AG09319 (cell line): ENCODE measurements at places on chromosomes 2 and 18.

- DNase-seq, result no peak
These were observed 194.9 kb downstream of the MCFD2 start for GRCh38 chr2:46720592-46721185.

DNA sequence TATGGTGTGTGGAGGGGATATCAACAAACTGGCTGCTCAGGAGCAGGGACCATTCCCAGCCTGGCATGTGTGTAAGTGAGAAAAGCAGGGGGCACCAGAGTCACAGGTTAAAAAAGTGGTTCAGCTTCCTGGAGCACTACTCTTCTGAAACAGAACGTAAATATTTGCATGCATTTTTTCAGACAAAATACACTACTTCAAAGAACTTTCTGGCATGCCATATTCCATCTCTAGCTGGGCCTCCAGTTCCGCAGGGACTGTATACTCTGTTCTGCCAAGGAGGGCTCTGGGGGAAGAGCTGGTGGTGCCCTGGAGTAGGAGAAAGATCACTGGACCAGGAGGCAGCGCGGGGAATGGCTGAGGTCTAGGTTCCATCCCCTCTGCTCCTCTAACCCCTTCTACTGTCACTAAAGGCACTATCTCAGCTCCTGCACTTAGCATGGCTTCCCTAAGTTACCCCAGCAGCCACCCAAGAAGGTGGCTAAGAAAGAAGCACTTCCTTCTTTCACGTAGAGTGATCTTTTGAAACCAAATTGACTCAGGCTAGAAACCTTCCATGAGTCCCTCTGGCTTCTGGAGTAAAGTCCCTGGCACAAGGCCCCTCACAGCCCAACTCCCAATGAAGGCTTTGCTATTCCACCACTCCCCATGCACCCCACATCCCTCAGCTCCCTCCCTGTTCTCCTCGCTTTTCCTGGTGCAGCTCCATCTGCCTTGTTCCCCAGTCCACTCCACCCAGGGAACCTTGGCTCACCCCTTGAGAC, 57.6 kb upstream of the CABLES1 start:
- DNase-seq, result no peak

DNA sequence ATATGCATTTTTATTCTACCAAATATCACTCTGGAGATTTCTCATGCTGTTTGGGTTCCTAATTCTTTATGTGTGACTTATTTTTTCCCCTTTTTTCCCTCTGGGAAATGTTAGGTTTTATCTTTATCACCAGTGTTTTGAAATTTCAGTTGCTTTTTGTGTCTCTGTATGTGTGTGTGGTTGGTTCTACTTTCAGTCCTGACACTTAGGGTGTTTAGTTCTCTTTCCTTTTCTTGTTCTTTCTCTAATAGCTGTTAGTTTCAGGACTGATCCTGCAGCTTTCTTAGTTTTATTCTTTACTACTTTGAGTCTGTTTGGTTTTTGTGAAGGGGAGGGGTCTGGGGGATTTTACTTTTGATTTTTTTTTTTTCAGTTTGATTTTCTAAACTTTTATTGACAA, 23.1 kb downstream of the PPM1B start:
- DNase-seq, result no peak

DNA sequence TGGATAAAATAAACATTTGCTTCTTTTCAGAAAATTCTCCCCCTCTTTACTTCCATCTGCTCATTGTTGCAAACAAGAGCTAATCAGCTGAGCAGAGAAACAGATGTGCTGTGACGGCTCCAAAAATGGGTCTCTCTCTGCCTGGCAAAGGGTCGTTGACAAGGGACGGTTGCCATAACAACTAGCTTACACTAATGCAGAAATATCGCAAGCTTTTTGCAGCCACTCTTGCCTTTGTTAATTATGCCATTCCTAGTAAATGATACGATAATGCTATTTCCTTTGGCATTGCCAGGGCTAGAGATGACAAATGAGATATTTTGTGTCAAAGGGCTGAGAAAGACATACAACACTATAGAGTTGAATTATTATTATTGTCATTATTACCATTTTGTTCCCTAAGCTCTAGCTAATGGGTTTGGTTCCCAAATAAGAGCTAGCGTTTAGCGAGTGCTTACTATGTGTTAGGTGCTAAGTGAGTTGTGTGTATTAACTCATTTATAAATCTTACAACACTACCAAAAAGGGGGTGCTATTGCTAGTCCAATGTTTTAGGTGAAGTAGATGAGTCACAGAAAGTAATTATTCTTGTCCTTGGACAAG, 46.8 kb downstream of the MYO3B start:
- DNase-seq, result no peak

- no peak for DNase-seq
These were observed 58.2 kb downstream of the KIAA1328 start for GRCh38 chr18:36887114-36887513.
